Effector memory CD8-positive, alpha-beta T cell (primary cell): ENCODE measurements at places on chromosomes 13 and 19.

DNA sequence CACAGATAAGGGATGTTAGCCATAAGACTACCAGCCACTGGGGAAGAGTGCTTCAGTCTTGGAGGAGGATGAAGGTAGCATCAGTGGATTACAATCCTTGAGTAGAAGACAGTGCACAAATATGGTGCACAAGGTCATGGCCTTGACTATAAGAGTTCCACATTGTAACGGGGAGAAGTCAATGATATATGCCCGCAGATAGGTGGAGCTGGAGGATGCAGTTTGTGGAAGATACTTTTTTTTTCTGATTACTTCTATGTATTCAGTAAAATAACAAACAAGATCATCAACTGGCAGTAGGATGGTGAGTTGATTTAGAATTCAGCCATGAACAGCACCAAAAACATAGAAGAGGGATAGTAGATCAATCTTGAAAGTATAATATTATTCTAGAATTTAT is 926.8 kb upstream of the MIR17HG start:
- DNase-seq, result no peak

- no peak for DNase-seq
Measured at GRCh38 chr13:30898678-30899241, 7.3 kb upstream of the MEDAG start.

DNA sequence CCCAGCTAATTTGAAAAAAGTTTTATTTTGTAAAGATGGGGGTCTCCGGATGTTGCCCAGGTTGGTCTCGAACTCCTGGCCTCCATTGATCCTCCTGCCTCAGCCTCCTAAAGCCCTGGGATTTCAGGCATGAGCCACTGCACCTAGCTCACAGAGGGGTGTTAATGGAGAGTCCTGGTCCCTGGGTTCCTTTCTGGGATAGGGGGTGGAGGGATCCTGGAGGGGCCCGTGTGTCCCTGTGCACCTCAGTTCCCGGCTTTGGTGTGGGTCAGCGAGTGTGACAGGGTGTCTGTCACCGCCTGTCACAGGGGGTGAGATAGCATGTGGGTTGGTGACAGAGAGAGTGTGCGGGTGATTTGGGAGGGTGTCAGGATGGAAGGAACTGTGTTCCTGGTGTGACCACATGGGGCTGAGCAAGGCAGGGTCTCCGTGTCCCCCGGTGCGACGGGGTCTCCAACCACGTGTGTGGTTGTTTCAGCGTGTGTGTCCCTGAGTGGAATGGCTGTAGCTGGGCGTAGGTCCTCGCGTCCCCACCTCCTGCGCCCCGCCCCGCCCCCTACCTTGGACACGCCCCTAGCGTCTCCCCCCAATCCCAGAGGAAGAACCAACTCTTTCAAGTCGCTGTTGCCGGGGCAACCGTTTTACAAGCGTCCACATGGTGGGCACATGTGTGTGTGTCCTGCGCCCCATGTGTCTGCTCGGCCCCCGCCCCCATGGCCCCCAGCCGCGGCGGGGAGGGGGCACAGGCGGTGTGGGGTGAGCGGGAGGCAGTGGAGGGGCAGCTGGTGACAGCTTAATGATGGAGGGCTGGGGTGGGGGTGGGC is 2.9 kb upstream of the NRTN start:
- DNase-seq, result no peak

DNA sequence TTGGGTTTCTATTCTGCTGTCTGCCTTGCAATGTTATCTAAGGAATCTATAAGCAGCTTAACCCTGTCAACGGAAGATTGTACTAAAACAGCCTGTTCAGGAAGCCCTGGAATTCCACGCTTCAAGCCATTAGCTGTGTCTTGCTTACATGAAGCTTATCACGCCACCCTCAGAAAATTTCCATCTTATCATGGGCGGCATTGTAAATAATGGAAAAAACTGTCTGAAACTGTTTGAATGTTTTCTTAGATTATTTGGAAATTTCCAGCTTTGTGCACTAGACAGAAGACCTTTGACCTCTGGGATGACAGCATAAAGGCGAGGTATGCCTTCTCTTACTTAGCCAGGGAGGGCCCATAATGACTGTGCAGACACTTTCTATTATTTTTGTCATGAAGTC is 319.7 kb downstream of the KCNRG start:
- no peak for DNase-seq

GRCh38 chr19:6524311-6524710 is 6.5 kb upstream of the TNFSF9 start:
- no peak for DNase-seq

DNA sequence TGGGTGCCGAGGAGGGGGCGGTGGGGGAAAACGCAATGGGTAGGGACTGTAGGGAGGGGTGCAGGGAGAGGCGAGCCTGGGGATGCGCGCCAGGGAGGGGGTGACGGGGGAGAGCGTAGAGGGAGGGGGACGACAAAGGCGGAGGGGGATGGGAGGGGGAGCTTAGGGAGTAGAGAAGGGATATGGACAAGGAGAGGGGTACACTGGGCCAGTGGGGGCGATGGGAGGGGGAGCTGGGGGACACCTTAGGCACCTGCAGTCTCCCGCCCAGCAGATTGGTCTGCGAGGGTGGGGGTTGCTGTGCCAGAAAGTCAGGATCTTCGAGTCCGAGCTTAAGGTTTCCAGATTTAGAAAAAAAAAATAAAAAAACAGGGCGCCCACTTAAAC is 15.7 kb downstream of the CCDC124 start:
- DNase-seq, result no peak

- DNase-seq, result no peak
Measured at GRCh38 chr13:102877303-102877702, 31.5 kb downstream of the ERCC5 start.

DNA sequence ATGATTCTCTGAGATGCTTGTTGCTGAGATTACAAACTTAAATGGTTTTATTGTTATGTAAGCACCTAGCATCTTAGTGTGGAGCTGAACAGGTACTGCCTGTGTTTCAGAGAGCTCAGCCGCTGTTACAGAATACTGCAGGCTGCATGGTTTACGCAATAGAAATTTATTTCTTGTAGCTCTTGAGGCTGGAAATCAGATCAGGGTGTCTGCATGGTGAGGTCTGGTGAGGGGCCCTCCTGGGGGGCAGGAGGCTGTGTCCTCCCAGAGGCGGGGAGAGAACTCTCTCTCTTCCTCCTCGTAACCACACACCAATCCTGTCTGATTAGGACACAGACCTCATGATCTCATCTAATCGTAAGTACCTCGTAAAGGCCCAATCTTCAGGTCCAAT is 13.1 kb downstream of the ATP11A start:
- DNase-seq, result no peak

GRCh38 chr19:32896516-32897214 is 27.1 kb upstream of the SLC7A9 start:
- no peak for DNase-seq

GRCh38 chr19:16433986-16434385 is 37.8 kb downstream of the EPS15L1 start:
- no peak for DNase-seq
